ENCODE measurements at places on chromosomes 7 and 10.

DNA sequence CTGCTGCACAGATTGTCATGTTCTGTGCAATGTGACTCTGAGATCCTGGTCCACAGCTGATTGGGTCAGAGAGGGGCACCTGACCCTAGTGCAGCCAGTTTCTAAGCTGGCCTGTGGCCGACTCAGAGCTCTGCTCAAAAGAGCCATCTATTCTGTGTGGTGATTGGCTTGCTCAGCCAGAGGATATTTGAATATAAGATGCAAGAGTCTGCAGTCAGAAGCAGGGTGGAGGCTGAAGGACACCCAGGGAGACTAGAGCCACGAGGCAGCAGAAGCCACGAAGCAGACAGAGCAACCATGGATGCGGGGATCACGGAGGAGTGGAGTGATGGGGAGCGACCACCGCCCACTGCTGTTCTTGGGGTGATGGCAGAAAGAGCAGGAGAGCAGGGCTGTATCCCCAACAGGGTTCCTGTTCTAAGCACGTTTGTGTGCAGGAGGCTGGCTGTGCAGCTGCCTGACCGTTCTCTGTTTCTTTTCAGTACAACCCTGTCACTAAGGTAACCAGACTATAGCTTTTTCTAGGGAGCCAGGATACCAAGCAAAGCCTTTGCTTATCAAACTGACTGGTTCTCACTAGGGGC lies 19.5 kb upstream of the RHEB start:
- no peak for DNase-seq

DNA sequence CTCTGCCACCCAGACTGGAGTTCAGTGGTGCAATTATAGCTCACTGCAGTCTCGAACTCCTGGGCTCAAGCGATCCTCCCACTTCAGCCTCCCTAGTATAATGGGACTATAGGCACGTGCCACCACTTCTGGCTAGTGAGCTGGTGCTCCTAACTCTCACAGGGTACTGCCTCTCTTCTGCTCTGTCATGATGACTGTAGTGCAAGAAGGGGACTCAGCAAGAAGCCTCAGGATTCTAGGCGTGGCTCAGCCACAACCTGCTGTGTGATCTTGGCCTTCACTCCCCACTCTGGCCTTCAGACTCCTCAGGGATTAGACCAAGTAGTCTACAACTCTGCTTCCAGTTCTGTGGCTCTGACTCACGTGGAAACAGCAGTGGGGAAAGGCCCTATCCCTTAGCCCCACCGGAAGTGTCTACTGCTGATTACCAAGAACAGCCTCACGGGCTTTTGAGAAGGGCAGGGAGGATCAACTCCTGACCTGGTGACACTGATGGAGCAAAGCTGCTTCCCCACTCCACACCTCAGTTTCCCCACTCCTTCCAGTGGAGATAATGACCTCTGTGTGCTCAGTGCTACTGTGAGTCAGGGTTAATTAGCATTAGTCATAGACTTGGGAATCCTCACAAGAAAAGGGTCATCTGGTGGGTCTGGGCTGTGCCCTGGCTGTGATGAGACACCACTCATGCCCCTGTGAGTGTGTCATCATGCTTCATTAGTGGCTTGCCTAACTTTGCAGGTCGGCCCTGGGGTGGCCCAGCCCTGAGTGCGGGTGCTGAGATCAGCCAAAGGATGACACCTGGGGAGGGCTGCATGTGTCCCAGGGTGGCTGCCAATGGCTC lies 41.1 kb downstream of the ZC3HC1 start:
- DNase-seq, result peak; percentile 95

- no peak for DNase-seq
Observed at GRCh38 chr10:108653531-108653930, 1269.8 kb downstream of the XPNPEP1 start.

DNA sequence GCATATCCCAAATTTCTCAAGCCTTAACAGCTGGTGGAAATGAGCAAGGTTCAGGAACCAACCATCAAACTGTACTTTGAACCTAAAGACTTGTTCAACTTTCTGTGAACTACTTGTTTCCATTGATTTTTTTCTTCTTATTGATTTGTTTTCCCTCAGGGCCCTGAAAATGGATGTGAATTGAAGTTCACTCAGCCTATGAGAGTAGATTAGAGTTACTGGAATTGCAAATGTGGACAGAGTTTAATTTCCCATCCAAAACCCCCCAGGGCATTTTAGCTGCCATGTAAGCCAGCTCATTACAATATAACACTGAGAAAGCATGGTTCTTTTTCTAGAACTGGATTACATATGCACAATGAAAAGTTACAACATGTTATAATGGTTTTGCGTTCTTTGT lies 1105.7 kb downstream of the REEP3 start:
- no peak for DNase-seq

- no peak for DNase-seq
Observed at GRCh38 chr10:70564113-70564725, 38.3 kb downstream of the PRF1 start.

GRCh38 chr10:22925088-22925487 lies 2.8 kb upstream of the ARMC3 start:
- DNase-seq, result no peak

- no peak for DNase-seq
Observed at GRCh38 chr7:155059703-155060102, 10.4 kb upstream of the HTR5A start.

DNA sequence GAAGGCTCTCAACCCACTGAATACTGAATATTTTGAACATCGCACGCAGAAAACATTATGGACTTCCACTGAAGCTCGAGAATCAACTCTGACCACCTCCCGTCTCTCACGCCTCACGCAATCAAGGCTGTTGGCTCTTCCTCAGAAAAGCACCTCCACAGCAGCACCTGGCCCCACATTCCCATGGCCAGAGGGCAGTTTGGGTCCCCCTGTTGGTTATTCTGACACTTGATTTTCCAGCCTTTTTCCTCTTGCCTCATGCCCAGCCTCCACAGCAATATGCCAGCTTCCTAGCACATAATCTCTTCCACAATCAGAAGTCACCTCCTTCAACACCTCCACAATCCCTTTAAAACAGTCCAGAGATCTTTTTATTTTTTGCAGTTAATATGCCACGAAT lies 55.9 kb downstream of the SVOPL start:
- no peak for DNase-seq

- no peak for DNase-seq
Observed at GRCh38 chr10:43253461-43254198, 13.2 kb downstream of the RASGEF1A start.

DNA sequence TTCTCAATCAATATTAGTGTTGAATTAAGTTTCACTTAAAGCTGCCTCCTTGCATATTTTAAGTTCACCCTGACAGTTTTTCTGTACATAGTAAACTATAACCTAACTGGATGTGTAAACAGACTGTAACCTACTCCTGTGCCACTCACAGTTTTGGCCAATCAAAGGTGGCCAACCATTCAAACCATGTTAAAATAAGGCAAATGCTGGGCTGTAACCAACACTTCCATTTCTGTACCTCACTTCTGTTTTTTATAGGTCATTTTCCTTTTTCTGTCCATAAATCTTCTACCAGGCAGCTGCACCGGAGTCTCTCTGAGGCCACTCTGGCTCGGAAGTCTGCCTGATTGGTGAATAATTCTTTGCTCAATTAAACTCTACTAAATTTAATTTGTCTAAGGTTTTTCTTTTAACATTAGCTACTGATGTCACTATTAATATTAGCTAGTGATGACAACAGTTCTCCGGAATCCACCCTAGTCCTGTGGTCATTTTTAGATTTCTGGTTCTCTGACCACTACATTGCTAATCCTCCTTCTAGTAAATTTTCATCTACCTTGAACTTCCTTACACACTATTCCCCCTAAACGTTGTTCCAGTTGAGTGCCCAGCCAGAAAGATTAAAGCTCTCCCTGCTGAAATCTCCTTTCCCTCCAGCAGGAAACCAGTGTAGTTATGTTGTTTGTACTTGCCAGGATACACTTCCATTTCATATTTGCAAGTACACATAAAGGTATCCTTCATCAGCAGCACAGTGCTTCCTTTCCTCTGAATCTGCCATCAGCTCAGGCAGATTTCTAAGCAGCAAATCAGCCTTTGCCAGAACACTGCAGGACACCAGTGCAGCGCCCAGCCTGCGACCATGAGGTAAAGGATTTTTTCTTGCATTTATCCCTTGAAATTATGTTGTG lies 18.6 kb upstream of the IFIT2 start:
- DNase-seq, result no peak

DNA sequence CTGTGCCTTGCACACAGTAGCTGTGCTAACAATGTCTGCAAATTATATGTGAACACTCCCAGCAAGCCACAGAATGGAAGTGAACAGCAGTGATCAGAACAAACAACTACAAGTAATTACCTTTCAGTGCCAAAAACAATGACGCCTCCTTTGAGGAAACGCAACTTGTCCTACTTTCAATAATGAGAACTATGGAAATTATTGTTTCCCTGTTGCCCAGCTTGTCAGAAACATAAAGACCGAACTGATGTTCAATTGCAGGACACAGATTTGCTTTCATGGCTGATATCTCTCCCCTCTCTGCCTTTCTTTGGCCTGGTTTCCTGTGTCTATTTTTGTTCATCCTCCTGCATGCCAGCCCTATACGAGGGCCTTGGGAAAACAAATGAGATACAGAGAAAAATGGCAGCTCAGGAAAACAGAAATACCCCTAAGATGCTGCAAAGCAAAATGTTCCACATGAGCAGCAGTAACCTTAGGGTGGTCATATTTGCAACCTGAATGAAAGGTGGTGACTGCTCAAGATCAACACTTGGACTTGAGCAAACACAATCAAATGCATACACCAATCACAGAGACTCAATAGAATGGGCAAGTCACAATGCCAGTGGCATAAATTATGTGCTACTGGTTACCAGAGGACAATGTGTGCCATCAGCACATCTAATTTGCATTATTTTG lies 26.8 kb downstream of the COBL start:
- no peak for DNase-seq

GRCh38 chr7:87375662-87376435 lies 30.4 kb downstream of the CROT start:
- DNase-seq, result no peak

GRCh38 chr7:6209340-6209739 lies 63.1 kb downstream of the CYTH3 start:
- no peak for DNase-seq

GRCh38 chr7:154927624-154928125 lies 75.2 kb downstream of the PAXIP1 start:
- DNase-seq, result peak; percentile 90

- peak; percentile 73 for DNase-seq
Observed at GRCh38 chr10:69515699-69516259, 57.4 kb downstream of the NEUROG3 start.

- DNase-seq, result no peak
Observed at GRCh38 chr10:129079705-129080104, 387.3 kb upstream of the MGMT start.

GRCh38 chr10:129021594-129022304 lies 445.3 kb upstream of the MGMT start:
- DNase-seq, result no peak

DNA sequence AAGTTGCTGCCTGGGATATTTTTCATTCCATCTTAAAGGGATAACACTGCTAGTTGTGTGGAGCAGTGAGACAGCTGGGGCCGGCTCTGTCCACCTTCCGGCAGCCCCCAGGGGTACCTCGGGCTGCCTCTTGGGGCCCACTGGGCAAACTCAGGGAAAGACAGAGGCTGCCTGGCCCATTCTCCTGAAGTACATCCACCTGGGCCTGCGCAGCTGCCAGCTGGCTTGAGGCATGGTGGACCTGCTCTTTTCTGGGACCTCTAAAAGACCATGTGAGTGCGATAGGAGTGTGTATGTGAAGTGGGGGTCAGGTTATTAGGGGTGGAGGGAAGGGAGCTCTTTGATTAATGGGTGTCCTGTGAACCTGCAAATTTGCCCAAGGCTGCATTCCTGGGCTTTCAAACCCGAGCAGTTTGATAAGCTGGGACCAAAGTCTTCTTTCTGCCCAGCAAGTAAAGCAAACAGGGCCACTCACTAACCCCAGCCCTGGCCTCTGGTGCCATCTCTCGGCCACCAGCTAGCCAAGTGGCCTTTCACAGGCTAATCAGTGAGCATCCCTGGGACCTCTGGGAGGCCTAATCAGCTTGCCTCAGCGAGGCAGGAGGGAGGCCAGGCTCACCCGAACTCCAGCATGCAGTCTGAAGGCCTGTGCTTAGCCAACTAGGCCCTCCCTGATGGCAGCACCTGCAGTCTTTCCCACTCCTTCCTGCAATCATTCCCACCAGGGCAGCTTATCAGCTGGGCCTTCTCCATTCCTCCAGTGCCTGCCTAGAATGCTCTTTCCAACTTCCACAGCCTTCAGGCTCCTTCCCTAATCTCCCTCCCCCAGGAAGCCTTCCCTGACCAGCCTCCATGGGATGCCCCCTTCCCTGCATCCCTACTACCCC lies 954.7 kb upstream of the ZNF722 start:
- DNase-seq, result no peak

GRCh38 chr10:78433076-78433595 lies 399.5 kb downstream of the RPS24 start:
- DNase-seq, result no peak

DNA sequence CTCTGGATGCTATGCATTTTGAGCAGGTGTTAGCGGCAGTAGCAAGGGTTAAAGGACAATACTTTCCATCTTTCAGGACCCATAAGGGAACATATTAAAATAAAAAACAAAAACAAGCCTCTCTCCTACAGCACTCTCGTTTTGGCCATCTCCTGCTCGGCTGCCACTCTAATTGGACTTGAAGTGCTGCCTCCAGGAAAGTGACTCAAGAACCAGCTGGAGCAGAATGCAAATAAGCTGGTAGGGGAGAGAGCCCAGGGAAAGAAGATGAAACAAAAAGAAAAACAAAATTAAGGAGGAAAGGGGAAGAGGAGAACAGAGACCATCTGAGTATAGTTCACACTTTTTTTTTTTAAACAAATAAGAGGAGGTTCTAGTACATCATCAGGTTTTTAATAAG lies 65.6 kb downstream of the HBP1 start:
- DNase-seq, result no peak

GRCh38 chr10:35752469-35753461 lies 110.7 kb upstream of the FZD8 start:
- no peak for DNase-seq

DNA sequence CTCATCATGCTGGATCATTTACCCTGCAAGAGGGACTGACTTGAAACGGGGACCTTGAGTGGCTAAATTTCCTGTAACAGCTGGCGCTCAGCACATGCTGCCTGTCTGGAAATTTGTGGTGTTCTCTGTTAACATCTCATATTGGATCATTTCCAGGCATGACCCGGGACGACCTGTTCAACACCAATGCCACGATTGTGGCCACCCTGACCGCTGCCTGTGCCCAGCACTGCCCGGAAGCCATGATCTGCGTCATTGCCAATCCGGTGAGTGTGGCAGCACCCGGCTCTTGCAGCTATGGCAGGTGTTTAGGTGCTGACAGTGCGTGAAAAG lies 9.9 kb downstream of the MDH2 start:
- no peak for DNase-seq

Measured in LoVo (cell line).